Ascending aorta (tissue), 2 donors: ENCODE measurements at places on chromosomes 2 and 18. TPM values are rescaled to one million over a fixed set of nuclear protein-coding genes. Genes with fewer than 3 reads are reported as not detected.

- DNase-seq, result peak; percentile 78
Measured at GRCh38 chr2:219175928-219176817, 552 bp downstream of the CNPPD1 start.

The ZNF519 gene
- total RNA-seq, result not detected

DNA sequence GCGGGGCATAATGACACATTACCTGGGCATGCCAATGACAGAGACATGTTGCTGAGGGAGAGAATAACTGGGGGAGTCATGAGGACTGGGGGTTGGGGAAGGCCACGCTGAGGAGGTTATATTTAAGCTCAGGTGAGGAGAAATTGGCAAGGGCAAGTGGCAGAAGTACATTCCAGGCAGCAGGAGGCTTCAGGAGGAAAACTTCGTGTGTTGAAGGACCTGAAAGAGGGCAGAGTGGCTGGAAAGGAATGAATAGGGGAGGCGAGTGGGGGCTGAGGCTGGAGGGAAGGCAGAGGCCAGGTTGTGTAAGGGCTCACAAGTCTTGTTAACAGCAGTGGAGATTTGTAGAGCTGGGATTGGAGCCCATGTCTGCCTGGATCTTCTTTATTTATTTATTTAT lies 166.3 kb downstream of the RAPGEF4 start:
- DNase-seq, result no peak

DNA sequence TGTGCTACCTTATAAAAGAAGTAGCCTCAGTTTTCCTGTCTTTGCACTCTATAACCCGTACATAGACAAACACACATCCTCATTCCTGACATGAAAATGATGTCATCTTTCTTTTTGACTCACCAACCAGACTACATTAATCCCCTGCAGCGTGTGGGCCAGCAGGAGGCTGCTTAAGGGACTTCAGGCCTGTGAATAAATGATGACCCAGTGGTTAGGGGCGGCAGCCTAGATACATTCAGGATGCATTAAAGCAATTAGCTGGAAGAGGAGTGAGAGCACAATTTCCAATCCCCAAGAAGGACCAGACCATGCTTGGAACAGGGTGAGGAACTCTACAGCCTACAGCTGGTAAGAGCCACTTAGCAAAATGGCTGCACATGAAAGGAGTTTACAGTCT lies 57.3 kb upstream of the KLF7 start:
- DNase-seq, result no peak

GRCh38 chr2:77666251-77666980 lies 144.2 kb upstream of the LRRTM4 start:
- DNase-seq, result no peak

GRCh38 chr2:106192752-106193689 lies 1.1 kb downstream of the UXS1 start:
- no peak for DNase-seq

GRCh38 chr2:46887028-46887885 lies 28.3 kb downstream of the MCFD2 start:
- DNase-seq, result no peak

The CELF4 gene
- not detected for total RNA-seq

GRCh38 chr2:150374492-150374891 lies 113.0 kb downstream of the RND3 start:
- no peak for DNase-seq

The CHRNG gene
- not detected for total RNA-seq

The CTAGE1 gene
- total RNA-seq, result not detected

- DNase-seq, result no peak
Measured at GRCh38 chr2:193774166-193774565, 1579.4 kb upstream of the TMEFF2 start.

DNA sequence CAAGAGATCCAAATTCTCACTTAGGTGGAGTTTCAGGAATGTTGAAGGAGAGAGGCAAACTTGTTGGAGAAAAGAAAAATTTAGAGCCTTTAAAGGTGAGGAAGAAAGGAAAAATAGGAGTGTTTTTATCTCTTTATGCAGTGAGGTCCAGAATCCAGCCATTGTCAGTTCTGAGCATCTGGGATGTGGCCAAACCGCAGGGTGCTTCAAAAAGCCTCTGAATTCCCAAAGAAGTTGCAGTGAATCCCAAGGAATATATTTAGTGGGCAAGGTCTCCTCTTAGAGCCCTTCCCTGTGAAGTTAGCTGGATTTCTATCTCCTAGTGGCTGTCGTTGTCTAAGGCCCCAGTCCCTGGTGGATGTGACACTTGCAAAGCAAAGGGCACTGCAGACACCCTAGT lies 51.2 kb downstream of the MTCL1 start:
- DNase-seq, result no peak

The SRD5A2 gene
- not detected for total RNA-seq

- DNase-seq, result no peak
Measured at GRCh38 chr2:134408791-134409190, 154.9 kb downstream of the MGAT5 start.

- DNase-seq, result no peak
Measured at GRCh38 chr2:166418853-166419615, 43.3 kb upstream of the SCN9A start.

DNA sequence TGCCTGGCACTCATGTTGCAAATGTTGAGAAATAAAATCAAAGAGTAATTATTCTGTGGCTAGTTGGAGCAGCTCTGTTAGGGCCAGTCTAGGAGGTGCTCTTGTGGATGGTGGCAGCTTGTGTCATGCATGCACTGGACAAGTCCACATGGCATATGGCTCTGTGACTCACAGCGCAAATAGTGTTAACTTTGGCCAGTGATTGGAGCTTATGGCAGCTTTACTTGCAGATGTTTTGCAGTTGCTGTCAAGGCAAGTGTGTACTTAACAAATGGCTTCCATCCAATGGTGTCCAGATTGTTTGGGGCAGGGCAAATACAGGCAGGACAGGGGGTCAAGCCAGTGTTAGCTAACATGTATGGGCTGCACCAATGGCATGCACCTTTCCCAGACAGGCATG lies 26.1 kb upstream of the TMX3 start:
- no peak for DNase-seq

DNA sequence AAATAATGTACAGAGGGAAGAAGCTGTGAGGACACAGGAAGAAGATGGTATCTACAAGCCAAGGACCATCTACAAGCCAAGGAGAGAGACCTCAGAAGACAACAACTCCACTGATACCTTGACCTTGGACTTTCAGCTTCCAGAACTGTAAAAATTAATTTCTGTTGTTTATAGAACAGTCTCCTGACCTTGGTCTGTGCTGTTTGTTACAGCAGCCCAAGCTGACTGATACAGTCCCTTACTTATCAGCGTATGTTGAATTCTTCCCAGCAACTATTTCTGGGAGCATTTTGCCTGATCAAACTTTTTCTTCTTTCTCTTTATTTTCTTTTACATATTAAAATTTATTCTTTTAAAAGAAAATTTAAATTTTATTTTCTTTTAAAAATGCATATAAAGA lies 47.8 kb upstream of the IGFBP2 start:
- no peak for DNase-seq

The LCT gene
- not detected for total RNA-seq

The RSAD2 gene
- 0.32 TPM for total RNA-seq

The CEBPZOS gene
- 2.9 TPM for total RNA-seq

The NT5DC4 gene
- not detected for total RNA-seq

GRCh38 chr2:133255360-133255759 lies 312.9 kb downstream of the NCKAP5 start:
- no peak for DNase-seq

GRCh38 chr2:219296631-219297391 lies 12.4 kb downstream of the PTPRN start:
- no peak for DNase-seq

The ASAP2 gene
- 56.9 TPM for total RNA-seq

The PRKAG3 gene
- not detected for total RNA-seq

- no peak for DNase-seq
Measured at GRCh38 chr2:135047300-135047699, at the start of gene MAP3K19. Gene MAP3K19, minus strand, starts transcription at chr2:135047447. Its CDS starts 22,800 bp downstream, at chr2:135024647.

The TP53I3 gene
- total RNA-seq, result 1.6 TPM

DNA sequence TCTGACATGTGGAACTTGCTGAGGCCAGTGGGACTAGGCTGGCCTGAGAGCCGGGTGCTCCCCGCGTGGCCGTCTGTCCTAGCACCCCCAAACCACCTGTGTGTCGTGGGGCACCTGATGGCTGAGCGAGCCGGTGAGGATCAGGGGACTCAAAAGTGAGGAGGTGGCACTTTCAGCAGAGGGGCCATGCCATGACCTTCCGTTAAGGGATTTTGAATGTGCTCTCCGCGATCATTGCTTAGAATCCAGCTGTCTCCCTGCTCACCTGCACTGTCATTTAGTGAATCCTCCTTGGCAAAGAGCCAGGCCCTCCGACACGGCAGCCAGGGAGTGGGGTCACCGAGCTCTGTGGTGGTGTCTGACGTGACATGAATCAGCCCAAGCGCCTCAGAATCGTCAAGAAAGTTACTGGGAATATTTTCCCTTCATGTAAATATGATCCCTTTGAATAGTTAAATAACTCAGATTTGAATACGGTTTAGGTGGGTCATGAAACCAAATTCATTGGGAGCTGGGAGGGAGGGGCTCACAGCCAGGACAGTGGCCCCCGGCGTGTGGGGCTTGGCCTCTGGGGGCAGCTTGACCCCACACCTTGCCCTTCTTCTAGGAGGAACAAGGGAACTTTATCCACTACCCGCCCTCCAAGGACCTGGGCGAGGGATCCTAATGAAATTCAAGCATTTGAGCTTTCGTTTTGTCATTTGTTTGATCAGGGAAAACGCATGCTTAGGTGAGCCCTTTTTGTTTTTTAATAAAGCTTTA lies 9.5 kb downstream of the NFATC1 start:
- no peak for DNase-seq

The LYPD1 gene
- not detected for total RNA-seq

GRCh38 chr2:217585362-217585761 lies 417.4 kb downstream of the TNS1 start:
- DNase-seq, result no peak

GRCh38 chr18:366466-367061 lies 98.7 kb upstream of the THOC1 start:
- no peak for DNase-seq

- no peak for DNase-seq
Measured at GRCh38 chr2:197128126-197128525, 182.5 kb downstream of the ANKRD44 start.

The CFAP53 gene
- total RNA-seq, result not detected

The STARD6 gene
- not detected for total RNA-seq

The INPP5D gene
- 21.7 TPM for total RNA-seq

DNA sequence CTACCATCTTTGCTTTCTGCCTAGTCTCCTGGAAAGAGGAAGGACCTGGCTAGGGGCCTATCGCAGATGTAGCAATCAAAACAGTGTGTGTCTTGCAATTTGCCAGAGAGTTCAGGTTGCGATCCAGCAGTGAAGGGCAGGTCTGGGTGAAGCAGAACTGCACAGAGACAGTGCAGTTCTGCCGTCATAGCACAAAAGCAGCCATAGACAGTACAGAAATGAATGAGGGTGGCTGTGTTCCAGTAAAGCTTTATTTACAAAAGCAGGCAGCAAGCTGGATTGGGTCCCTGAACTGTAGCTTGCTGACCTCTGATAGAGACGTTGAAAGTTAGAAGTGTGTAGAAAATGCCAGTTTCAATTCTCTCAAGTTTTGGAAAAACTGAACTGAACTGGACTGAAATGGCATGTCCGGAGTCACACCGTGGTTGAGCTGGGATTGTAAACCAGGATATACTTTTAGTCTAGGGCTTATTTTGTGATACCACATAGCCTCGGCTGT lies 186.8 kb downstream of the LTBP1 start:
- DNase-seq, result no peak

DNA sequence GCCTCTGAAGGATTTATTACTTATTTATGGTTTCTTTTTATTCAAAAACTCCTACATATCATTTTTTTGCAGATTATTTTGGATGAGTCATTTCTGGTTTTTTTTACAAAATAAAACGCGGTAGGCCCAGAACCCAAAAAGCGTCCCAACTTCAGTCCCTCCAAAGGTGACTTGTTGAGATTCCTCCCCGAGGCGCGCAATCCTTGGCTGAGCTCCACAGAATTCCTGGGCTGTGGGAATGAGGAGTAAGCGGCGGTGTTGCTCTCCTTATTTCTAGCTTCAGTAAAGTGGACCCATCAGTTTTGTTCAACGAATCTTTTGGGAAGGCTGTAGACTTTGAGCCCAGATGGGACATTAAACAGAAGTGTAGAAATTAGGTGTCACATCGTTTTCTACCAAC lies 67.0 kb upstream of the RMP24 start:
- no peak for DNase-seq

DNA sequence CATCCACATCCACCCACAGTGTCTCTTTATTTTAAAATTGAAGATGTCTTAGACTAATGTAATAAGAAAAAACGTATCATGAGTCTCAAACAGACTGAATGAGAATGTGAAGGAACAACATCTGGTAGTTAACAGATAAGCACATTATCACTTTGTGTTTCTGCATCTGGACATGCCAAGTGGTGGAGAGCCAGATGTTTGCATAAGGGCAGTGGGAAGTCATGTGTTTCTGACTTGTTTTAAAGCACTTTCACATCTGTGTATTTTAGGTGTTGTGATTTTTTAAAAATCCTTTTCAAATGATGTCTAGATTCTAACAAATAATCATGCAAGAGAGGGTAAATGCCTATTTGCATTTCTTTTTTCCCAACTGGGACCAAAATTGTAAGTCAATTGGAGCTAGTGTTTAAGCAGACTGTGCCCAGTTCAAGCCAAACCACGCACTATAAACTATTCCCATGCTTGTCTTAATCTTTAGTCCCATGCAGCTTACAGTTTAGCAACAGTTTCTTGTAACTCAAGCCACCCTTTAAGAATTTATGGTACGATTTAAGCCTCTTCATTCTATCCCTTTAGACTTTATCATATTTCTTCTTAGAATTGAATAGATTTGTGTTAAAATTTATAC lies 272.7 kb upstream of the DOK6 start:
- DNase-seq, result no peak

The PROKR1 gene
- total RNA-seq, result not detected

The DUSP19 gene
- total RNA-seq, result 1.3 TPM

DNA sequence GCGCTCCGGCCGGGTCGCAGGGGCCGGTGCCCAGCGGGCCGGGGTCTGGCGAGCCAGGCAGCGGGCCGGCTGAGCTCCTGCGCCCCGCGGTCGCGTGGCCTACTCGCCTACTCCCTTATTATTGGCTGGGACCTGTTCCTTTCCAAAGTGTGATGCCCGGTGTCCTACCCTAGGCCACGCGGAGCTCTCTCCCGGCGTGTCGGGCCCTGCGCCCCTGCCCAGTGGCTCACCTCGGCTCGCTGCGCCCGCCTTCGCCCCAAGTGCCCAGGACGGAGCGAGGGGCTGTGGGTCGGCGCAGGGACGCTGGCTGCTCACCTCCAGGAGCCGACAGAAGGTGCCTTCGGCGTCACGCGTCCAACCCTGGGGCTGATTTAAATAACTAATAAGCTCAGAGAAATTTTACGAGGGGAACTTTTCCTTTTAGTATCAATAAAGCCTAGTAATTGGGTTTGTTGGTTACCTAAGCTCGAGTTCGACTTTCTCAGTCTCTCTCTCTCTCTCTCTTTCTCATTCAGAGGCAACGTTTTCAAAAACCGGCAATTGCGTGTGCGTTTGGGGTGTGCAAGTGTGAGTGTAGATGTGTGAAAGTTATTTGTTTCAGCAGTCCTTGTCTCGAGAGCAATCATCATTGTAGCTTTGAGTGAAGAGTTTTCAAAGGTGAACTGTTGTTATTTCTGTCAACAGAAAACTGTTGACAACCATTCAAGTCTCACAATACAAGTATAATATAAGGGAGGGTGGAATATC lies 7.0 kb upstream of the SATB2 start:
- no peak for DNase-seq
